ENCODE measurements at places on chromosomes 16 and 17. TPM values are rescaled to one million over a fixed set of nuclear protein-coding genes. Genes with fewer than 3 reads are reported as not detected.
A peak's percentile ranks its signal among the peaks of the same experiment; 100 is the strongest.

DNA sequence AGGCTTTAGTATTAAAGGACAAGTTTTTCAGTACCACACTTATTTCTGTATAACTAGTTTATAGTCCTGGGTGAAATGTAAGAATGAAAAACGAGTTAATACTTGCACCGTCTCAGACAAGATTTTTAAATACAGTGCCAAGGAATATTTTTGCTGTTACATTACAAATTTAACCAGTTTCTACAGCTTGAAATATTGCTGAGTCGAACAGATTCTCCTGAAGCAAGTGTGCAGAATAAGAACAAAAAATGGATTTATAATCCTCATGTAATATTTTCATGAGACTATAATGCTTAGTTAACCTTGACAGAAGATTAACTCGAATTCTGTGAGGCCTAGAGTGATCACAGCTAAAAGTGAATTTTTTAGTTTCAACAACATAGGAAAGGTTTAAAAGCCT lies 3.1 kb downstream of the NETO2 start:
- DNase-seq: no peak

- no peak for DNase-seq
Observed at GRCh38 chr16:11202260-11203091, 53.5 kb downstream of the SOCS1 start.

- DNase-seq: no peak
Observed at GRCh38 chr17:67353929-67354574, 12.3 kb downstream of the PSMD12 start.

DNA sequence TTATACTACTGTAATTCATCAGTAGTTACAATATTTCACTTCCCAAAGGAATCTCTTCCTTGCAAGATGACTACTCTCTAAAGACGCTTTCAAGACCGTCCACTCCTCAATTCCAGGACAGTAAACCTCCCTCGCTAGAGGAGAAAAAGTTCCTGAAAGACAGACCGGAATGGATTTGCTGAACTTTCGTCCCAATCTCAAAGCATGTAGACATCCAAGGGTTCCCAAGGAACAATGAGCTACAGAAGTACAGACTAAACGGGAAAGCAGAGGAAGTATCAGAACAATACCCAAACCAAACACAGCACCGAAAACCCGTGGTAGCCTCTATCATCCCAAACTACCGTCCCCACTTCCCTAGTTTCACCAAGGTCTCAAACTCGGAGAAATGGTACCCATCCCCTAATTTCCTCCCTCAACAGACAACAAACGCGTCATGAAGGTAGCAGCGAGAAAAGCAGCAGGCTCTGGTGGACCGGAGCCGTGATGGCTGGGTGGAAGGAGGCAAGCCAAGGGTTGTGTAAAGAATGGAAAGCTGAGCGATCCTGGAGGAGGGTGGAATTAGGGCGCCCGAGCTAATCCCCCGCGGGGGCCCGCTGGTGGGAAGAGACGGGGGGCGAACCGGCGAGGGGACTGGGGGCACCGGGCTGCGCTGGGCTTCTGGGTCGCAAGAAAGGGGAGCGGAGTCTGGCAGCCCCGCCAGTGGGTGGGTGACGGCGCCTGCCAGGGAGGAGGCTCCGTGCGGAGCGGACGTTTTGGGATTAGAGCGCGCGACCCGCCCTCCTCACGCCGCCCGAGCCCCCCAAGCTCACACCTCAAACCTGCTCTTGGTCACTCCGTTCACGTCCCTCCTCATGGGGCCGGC lies 647 bp downstream of the FBXL20 start:
- DNase-seq: peak; percentile 54

GRCh38 chr16:9258423-9259051 lies 167.1 kb downstream of the HAPSTR1 start:
- DNase-seq: no peak

GRCh38 chr16:24890746-24891145 lies 45.0 kb downstream of the SLC5A11 start:
- no peak for DNase-seq

- no peak for DNase-seq
Observed at GRCh38 chr17:59485946-59486345, 79.5 kb upstream of the DHX40 start.

- DNase-seq: peak; percentile 41
Observed at GRCh38 chr16:58451265-58451689, 48.7 kb upstream of the NDRG4 start.

- DNase-seq: no peak
Observed at GRCh38 chr16:55756963-55757362, 75.9 kb downstream of the CES1 start.

DNA sequence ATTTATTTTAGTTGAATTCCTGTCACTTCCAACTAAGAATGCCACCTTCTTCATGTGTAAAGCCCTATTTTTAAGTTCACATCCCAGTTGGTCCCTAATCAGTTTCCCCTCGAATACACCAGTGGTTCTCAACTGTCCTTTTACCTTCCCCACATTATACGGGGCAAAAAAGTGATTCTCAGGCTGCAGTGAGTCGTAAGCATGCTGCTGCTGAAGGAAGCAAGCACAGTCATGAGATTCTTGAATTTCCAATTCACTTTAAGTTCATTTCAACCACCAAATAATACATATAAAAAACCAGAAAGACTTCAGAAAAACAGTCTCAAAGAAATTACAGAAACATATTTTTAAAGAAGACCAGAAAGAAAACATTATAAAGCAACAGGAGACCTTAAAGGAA lies 47.9 kb downstream of the UBE2G1 start:
- DNase-seq: no peak

- DNase-seq: peak; percentile 67
Observed at GRCh38 chr17:82003411-82004381, 19.0 kb downstream of the CENPX start.

DNA sequence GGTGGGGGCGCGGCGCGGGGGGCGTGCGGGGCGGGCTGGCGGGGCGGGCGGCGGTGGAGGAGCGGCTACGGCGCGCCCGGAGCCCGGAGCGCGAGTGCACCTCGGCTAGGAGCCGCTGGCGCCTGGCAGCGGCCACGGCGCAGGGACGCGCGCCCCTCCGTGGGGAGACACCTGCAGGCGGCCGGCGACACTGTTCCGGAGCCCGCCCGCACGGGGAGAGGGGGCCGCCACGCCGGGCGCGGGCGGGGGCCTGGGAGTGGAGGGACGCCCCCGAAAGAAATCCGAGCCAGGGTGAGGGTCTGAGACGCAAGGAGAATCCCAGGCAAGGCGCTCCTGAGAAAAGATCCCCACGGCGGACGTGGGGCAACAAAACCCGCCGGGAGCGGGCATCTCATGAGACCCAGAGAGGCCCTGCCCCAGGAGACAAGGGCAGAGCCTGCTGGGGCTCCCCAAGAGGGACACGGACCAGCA lies at the start of gene GSG1L:
Gene GSG1L, minus strand, starts transcription at position 124 of the 471 bp plus-strand sequence. CDS start 290 bp downstream, outside the sequence.
- DNase-seq: no peak

GRCh38 chr17:35612924-35613521 lies 25.9 kb downstream of the AP2B1 start:
- peak; percentile 55 for DNase-seq

GRCh38 chr16:80924372-80924978 lies 82.2 kb downstream of the CMC2 start:
- peak; percentile 69 for DNase-seq

DNA sequence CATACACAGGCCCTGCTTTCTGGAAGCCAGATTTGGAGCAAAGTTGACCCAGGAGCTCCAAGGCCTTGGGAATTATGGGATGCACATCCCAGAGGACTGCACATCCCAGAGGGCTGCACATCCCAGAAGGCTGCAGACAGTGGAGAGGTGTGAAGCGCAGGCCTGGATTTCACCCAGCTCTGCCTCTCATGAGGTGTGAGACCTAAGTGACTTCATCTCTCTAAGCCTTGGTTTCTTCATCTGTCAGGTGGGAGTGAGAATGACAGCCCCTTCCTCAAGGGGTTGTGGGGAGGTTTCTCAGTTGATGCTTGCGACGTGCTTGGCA lies 102.3 kb downstream of the GSG1L start:
- no peak for DNase-seq

GRCh38 chr16:79451196-79451816 lies 149.2 kb downstream of the MAF start:
- no peak for DNase-seq

DNA sequence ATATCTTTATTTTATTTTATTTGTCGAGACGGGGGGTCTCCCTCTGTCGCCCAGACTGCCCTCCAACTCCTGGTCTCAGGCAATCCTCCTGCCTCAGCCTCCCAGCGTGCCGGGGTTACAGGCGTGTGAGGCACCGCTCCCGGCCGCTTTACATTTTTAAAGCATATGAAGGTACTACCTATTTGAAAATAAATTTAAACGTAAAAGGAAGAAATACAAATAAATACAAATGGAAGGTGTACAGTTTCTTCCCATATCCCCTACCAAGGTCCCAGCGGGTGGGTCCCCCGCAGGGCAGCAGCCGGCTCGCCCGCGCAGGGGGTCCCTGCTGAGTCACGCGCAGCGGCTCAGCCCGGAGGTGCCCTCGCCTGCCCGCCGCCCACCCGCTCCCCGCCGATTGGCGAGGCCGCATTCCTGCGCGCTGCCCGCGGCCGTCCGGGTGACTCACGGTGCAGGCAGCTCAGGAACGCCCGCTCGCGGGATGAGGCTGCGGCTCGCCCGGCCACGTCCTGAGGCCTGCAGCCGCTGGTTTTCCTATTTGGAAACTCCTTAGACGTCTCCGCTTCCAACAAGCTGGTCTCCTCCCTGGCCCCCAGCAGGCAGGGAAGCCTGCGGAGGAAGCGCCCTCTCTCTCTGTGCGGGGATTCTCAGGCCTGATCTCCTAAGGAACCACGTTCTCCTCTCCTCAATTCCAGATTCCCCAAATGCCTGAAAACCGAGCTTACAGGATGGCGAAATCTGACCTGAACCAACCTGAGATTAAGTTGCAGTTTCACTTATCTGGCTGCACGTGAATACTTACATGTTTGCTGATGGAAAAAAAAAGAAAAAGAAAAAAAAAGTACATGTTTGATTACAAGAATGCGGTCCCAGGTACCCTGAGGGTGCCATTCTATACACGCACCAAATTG lies 54.8 kb upstream of the MAP3K14 start:
- DNase-seq: peak; percentile 87

DNA sequence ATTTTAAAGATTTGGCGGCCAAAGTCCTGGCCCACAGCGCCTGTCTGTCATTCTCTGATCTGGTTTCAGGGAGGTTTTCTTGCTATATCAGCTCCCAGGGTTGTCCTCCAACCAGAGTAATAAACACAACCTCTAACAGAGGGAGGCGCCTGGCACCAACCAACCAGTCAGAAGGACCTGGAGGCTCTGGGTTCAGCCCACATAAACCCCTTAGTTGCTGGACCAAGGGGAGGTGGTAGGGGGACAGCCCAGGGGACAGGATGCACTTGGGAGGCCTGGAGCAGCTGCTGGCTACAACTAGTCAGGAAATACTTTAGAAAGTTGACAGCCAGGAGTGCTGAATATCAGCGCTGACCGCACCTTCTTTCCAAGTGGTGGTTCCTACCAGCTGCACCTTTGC lies 41.7 kb upstream of the CDRT4 start:
- no peak for DNase-seq

- peak; percentile 20 for DNase-seq
Observed at GRCh38 chr16:89048090-89048725, 45.4 kb upstream of the ACSF3 start.

DNA sequence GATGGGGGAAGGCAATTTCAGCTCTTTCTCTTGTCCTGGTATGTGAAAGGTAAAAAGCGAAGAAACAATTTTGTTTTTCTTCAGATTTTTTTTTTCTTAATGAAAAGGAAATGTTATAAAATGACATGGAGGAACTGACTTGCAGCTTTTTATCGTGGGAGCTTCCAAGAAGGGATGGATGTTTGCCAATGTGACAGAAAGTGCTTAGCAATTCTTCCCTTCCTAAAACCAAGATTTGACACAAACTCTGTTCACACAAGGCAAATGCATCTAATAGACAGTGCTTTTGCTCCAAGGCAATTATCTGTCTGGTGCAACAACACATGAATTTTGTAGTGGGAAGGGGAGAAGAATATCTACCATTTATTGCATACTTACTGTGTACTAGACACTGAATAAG lies 988.5 kb downstream of the CDH11 start:
- DNase-seq: no peak

GRCh38 chr16:69318177-69318910 lies 7.2 kb downstream of the VPS4A start:
- no peak for DNase-seq

DNA sequence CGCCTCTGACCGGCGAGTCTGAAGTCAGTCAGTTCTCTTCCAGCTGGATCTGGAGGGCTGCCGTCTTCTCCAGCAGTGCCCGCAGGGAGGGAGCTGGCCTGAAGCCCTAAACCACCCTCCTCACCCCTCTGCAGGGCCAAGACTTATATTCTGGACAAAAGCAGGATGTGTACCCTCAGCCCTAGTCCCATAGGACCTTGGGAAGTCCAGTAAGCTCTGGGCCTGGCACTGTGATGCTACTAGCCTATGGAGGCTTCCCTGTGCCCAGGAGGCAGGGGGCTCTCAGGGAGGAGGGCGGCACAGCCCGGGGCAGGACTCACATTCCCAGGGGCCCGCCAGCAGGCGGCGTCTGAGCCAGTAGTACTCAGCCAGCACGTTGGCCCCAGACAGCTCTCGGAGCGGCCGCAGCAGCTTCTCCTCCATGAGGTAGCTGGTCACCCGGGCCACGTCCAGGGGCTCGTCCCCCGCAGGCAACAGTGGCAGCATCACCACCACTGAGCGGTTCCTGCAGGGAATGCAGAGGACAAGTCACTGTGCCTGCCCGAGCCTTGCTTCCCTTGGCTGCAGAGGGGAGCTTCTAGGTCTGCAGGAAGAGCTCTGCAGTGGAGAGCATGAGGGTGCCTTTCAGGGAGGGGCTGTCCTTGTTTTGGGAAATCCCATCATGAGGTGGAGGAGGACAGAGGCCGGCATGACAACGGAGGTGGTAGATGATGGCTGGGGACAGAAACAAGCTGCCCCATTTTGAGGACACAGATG lies 41.7 kb downstream of the RMI2 start:
- peak; percentile 68 for DNase-seq

GRCh38 chr17:10357768-10358167 lies 15.0 kb downstream of the MYH13 start:
- no peak for DNase-seq

DNA sequence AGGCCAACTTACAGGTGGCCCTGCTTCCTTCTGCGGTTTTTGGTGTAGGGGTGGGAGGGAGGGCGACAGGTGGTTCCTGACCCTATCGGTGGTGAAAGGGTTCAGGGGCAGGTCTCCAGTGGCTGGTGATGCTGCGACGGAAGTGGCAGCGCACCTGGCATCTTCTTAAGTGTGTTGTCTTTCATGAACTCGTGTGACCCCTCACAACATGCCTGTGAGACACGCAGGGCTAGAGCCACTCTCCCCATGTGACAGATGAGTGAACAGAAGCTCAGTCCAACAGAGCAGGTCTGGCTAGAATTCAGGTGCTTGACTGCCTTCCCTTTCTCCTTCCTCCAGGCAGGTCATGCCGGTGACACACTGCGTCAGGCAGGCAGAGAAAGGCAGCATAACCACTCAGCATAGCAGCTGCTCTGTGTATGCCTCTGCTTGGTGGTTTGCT lies 8.0 kb downstream of the TNFAIP1 start:
- no peak for DNase-seq

SLC5A11 gene
- total RNA-seq: not detected

CA4 gene
- total RNA-seq: 15.1 TPM

MLST8 gene
- 23.2 TPM for total RNA-seq

EPX gene
- total RNA-seq: not detected

XAF1 gene
- 16.6 TPM for total RNA-seq

CCL16 gene
- total RNA-seq: not detected

ADAD2 gene
- 0.65 TPM for total RNA-seq

PPM1E gene
- total RNA-seq: 1.7 TPM

CD300LB gene
- 0.16 TPM for total RNA-seq

CACNG4 gene
- total RNA-seq: not detected

WDR90 gene
- total RNA-seq: 10.8 TPM

MAP3K14 gene
- 12.2 TPM for total RNA-seq

TEKT1 gene
- total RNA-seq: not detected

SLC6A2 gene
- not detected for total RNA-seq

AXIN2 gene
- 20.7 TPM for total RNA-seq

DNAI2 gene
- not detected for total RNA-seq

ZFPM1 gene
- 3.6 TPM for total RNA-seq

Data from Right ventricle myocardium superior (tissue), 1 donor.